HL-60 (cell line): ENCODE measurements at places on chromosomes 2 and 18.

GRCh38 chr2:209334188-209335017 is 89.4 kb upstream of the MAP2 start:
- DNase-seq: peak; percentile 10

DNA sequence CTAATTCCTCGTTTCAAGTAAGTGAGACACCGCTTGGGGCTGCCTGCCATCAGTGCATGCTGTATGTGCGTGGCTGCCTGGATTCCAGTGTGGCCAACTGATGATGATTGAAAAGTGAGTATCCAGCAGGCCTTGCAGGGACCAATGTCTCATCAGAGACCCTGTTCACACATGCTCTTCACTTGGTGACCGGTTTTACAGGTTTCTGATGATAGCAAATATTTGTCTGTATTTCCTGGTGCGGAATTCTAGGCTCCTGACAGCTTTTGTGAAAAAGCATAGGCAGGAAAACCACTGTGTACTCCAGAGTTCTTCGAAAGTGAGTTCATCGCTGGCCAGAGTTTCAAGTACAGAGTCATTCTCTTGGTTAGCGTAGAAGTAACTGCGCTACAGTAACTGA is 13.8 kb upstream of the YWHAQ start:
- DNase-seq: no peak

GRCh38 chr2:160603771-160604510 is 110.3 kb upstream of the RBMS1 start:
- no peak for DNase-seq

DNA sequence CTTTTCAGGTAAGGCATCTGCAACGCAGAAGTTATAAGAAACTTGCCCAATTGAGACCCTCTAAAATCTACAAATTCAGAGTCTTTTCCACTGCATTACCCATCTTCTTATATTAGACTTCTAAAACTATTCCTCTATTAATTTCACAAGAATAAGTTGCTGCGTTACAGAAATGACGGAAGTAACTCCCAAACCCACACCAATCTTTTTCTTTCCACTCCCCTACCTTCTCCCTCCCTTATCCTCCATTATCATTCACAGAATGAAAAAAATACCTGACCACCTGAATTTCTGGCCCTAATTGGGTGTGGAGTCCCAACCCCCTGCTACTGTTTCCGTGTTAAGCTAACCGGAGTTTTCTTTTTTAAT is 689 bp downstream of the RPRD1A start:
- no peak for DNase-seq

DNA sequence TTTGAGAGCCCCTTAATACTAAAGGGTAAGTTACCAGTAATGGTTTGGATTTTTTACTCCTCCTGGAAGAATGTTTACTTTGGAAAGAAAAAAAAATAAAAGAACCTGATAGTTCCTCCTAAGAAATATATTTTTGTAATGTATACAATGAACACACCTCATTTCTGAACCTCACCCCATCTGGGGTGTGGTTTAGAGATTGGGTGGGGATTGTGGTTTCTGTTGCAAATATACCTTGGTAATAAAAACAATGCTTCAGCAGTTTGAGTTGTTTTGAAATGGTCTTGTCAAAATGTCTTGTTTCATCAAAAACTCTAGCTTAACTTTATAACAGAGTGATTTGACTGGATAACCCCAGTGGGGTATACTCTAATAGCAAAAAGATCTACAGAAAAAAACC is 448.9 kb upstream of the MEIS1 start:
- DNase-seq: no peak

DNA sequence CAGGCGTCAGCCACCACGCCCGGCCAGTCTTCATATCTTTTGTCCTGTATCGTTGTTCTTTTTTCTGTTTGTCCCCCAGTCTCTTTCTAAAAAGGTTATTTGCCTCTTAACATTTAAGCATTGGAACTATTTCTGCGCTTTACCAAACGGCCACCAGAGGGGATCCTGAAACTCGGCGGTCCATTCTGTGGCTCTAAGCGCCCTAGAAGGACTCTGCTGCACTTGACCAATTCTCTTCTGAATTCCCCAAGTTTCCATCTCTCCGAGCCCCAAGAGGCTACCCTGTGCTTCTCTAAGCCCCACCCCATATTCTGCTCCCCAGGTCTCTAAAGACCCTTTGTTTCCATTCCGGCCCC is 33.1 kb upstream of the REG3G start:
- DNase-seq: no peak

GRCh38 chr18:79786786-79787526 is 10.8 kb upstream of the KCNG2 start:
- no peak for DNase-seq

GRCh38 chr2:74887445-74887951 is 53.6 kb downstream of the HK2 start:
- DNase-seq: no peak

DNA sequence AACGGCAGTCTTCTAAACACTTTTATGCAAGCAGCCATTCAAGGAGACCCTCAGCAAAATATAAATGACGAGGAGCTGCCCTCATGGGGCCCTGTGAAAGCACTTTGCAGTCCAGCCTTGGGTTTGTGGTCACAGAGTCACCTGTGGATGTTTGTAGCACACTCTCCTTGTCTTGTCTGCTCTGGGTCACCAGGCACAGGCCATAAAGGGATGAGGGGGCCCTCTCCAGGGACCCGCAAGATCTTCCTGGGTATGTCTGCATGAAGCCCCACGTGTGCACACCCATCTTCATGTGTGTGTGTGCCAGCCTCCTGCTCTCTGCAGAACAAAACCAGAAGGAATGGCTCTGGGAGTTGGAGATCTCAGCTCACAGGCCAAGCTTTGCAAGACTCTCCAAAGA is 36.2 kb downstream of the ATOH8 start:
- no peak for DNase-seq

- DNase-seq: no peak
Measured at GRCh38 chr18:45652303-45653080, 37.2 kb downstream of the SLC14A2 start.

GRCh38 chr2:235030126-235030525 is 78.3 kb downstream of the SH3BP4 start:
- no peak for DNase-seq
